Sigmoid colon (tissue), 7 donors: ENCODE measurements at places on chromosomes 2 and 18.

DNA sequence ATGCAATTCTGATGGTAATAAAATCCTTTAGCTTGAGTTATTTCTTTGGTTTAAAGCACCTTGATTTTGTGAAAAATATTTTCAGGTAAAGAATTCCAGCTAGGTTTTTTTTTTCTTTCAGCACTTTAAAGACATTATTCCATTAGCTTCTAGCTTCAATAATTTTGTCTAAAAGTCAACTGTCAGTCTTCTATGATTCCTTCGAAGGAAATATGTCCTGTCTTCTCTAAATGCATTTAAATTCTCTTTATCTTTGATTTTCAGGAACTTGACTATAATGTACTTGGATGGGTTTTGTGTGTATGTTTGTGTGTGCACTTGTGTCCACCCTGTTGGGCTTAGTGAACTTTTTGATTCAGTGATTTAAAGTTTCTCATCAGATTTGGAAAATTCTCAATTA, 4.7 kb downstream of the LONRF2 start:
- DNase-seq = no peak

GRCh38 chr2:137967042-137967441, 2.8 kb downstream of the HNMT start:
- no peak for DNase-seq

- DNase-seq = no peak
These were observed 3.8 kb downstream of the KRCC1 start for GRCh38 chr2:88051792-88052191.

GRCh38 chr18:59957957-59958356, 58.2 kb downstream of the PMAIP1 start:
- DNase-seq = no peak
